ENCODE measurements at places on chromosomes 5 and 9.

DNA sequence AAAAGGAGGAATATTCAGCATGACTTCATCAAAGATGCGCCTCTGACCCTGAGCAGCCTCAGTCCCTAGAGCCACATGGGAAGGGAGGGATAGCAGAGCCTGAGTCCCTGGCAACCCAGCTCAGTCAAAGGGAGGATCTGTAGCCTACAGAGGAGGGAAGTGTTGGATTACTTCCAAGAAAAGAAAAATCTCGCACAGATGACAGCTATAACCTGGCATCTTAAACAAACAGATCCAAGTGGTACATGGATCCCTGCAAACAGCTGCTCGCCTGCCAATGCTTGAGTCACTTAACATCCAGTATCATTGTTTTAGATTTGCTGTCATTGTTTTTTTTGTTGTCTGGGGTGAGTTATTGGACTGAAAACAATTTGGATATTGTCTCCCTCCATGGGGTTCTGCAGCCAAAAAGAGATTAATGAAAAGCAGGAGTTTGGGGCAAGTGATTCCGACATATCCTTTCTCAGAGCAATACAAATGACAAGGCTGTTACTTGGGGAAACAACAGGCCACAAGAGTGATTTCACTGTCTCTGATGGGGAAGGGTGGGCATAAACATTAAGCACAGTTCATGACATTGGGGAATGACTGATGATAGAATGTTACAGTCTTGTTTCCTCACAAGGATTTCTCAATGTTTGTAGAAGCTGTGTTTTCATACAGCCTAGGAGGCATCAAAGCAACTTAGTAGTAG, 153.5 kb upstream of the KIF2A start:
- no peak for DNase-seq

GRCh38 chr5:124747791-124748686, 1.6 kb upstream of the ZNF608 start:
- no peak for DNase-seq

DNA sequence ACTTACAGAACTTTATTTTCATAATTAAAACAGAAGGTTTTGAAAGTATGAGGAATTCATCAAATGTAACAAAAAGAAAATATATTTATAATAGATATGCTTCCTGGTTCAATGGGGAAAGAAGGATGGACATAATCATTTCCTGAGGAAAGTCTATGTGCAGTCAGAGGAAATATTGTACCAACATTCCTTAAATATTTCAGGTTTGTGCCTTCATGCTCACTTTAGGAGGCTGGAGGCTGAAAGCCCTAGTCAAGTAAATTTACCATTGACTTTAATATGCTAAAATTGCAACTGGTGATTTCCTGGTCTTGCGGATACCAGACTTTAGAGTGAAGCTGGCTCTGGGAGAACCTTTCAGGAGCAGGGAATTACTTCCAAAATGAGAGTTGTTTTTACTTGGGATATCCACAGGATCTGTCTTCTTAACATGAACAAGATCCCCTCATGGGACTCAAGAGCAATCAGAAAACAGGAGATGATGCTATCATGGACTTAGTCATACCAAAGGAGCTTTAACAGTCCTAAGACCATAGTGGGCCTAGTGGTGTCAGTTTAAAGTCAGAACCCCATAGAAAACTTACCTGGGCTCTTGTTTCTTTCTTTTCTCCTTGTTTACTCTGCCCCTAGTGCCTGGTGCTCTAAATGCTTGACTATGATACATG, 762.8 kb upstream of the GRAMD2B start:
- no peak for DNase-seq

- DNase-seq = no peak
Observed at GRCh38 chr5:68046445-68046844, 169.1 kb upstream of the PIK3R1 start.

DNA sequence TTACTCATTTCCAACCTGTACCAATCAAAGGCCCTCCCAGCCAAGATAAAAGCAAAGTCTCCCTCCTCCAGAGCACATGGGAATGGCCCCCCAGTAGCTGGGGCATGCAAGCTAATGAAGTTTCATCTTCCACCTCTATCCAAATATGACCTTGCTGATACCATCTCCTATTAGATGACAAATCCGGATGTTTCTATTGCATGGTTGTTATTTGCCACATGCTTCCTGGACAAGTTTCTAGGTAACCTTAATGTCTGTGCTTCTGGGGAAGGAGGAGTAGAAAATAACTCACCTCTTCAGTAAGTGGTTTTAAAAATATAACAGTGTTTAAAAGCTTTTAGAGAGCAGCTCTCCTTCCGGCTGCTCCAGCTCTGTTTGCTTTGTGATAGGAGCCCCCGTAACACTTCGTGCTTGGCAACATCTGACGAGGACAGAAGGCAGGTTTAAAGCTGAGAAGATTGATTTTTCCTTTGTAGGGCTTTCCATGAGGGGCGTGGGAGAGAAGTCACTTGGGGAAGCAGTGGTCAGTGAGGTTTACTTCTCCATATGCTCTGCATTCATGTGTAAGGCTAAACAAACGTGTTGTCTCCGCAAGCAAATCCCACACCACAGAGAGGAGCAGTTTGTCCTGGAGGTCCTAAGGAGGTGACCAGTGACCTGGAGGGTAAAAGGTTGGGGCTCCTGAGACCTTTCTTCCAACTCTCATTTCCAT, 40.3 kb upstream of the GLRX start:
- DNase-seq = no peak
